ENCODE measurements at places on chromosomes 2 and 18. TPM values are rescaled to one million over a fixed set of nuclear protein-coding genes. Genes with fewer than 3 reads are reported as not detected.

Gene SERPINB11
- not detected for total RNA-seq

Gene MRO
- total RNA-seq: 0.32 TPM

- H3K4me1 ChIP-seq: peaks cover 3% of the 10 kb centered on the region
- no peaks in the 10 kb centered on the region for H3K36me3 ChIP-seq
- DNase-seq: no peak
- no peaks in the 10 kb centered on the region for H3K27me3 ChIP-seq
- no peak overlapping the region for H3K27ac ChIP-seq
Measured at GRCh38 chr2:37302701-37303252, 21.9 kb downstream of the PRKD3 start.

Gene BCL2L11
- total RNA-seq: 12.0 TPM

- H3K4me3 ChIP-seq: no peak overlapping the region
- no peaks in the 10 kb centered on the region for H3K36me3 ChIP-seq
- peak overlapping the region; percentile 56 for H3K27ac ChIP-seq
- no peaks in the 10 kb centered on the region for H3K27me3 ChIP-seq
- peaks cover 17% of the 10 kb centered on the region for H3K4me1 ChIP-seq
Measured at GRCh38 chr2:85589982-85590791, 5.4 kb upstream of the RNF181 start.

Gene PHOSPHO2
- total RNA-seq: 6.9 TPM

Gene NTSR2
- not detected for total RNA-seq

DNA sequence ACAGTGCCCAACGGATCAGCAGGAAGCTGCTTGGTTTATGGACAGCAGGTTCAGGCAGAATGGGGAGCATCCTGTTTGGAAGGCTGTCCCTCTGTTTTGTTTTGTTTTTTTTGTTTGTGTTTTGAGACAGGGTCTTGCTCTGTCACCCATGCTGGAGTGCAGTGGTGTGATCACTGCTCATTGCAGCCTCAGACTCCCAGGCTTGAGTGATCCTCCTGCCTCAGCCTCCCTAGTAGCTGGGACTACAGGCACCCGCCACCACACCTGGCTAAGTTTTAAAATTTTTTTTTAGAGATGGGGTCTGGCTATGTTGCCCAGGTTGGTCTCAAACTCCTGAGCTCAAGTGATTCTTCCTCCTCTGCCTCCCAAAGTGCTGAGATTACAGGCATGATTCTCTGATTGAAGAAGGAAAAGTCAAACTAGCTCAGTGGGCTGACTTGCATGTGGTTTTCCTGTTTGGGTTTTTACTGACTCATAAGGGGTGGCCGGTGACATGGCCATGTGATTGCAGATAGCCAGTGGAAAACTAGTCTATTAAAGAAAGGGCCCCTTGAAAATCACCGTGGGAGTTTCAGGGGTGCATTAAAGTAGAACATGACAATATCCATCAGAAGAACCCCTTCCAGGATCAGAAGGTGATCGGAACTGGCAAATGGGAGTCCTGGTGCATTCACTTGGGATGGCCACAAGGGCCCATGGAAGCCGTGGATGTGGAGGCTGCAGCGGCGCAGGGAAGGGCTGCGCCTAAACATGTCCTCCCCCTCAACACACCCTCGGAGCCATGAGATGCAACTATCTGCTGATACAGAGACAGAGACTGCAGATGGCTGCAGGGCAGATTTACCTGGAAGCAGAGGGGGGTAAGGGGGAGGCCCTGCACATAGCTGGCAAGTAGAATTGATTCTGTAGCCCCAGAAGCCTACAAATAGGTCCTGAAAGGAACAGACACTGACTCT, 26.5 kb downstream of the AQP12B start:
- H3K27ac ChIP-seq: no peak overlapping the region
- peaks cover 76% of the 10 kb centered on the region for H3K27me3 ChIP-seq
- DNase-seq: no peak

GRCh38 chr2:229952256-229952835, 30.0 kb downstream of the FBXO36 start:
- H3K4me3 ChIP-seq: no peak overlapping the region
- H3K27me3 ChIP-seq: no peaks in the 10 kb centered on the region
- no peak overlapping the region for H3K27ac ChIP-seq
- no peak for DNase-seq

DNA sequence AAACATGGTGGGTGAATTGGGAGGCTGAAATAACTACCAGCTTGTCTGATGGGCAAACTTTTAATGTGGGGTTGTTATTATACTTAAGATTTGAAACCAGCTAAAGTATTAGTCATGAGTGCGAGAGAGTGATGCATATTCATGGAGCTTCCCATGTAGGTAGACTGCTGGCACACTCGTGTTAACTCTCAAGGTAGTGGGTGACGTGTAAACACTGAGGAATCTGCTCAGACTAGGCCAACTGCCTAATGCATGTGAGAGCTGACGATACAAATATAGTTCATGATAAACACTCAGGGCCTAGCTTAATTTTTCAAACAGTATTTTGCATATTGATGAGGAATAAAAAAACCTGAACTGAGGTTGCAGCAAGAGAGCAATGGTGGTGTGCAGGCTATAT, 1165.7 kb upstream of the PIK3C3 start:
- no peak for DNase-seq
- no peaks in the 10 kb centered on the region for H3K36me3 ChIP-seq
- H3K27ac ChIP-seq: no peak overlapping the region
- no peak overlapping the region for H3K4me3 ChIP-seq
- H3K4me1 ChIP-seq: no peaks in the 10 kb centered on the region
- no peaks in the 10 kb centered on the region for H3K27me3 ChIP-seq

- peaks cover 92% of the 10 kb centered on the region for H3K27me3 ChIP-seq
- no peaks in the 10 kb centered on the region for H3K4me1 ChIP-seq
- H3K27ac ChIP-seq: no peak overlapping the region
- H3K36me3 ChIP-seq: no peaks in the 10 kb centered on the region
- peak; percentile 31 for DNase-seq
Measured at GRCh38 chr2:206260188-206261012, 14.1 kb upstream of the ZDBF2 start.

DNA sequence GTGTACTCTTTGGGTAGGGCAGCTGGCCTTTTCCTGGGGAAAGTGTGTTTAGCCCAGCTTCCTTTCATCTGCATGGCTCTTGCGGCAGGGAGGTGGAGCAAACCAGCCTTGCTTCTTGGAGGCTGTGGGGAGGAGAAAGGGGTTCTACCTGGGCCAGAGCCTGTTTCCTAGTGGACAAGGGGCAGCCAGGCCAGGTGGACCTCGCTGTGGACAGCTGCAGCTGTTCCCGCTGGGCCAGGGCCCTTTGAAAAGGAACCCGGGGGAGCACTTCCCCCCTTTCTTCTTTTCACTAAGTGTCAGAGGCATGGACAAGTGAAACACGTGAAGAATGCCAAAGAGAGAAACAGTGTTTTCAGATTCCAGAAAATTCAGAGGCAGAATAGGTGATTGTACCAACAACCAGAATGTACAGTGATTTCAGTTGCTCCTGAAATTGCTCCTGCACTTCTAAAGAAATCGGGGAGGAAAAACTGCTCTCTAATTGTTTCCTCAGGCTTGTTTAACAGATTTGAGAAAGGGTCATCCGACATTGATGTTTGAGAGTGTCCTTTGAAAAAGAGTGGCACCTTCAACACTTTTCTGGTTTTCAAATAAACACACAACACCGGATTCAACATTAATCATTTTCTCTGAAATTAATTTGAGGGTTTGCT, 3.9 kb downstream of the GLI2 start:
- no peaks in the 10 kb centered on the region for H3K27me3 ChIP-seq
- no peak overlapping the region for H3K4me3 ChIP-seq
- H3K36me3 ChIP-seq: no peaks in the 10 kb centered on the region
- H3K4me1 ChIP-seq: peaks cover 45% of the 10 kb centered on the region

DNA sequence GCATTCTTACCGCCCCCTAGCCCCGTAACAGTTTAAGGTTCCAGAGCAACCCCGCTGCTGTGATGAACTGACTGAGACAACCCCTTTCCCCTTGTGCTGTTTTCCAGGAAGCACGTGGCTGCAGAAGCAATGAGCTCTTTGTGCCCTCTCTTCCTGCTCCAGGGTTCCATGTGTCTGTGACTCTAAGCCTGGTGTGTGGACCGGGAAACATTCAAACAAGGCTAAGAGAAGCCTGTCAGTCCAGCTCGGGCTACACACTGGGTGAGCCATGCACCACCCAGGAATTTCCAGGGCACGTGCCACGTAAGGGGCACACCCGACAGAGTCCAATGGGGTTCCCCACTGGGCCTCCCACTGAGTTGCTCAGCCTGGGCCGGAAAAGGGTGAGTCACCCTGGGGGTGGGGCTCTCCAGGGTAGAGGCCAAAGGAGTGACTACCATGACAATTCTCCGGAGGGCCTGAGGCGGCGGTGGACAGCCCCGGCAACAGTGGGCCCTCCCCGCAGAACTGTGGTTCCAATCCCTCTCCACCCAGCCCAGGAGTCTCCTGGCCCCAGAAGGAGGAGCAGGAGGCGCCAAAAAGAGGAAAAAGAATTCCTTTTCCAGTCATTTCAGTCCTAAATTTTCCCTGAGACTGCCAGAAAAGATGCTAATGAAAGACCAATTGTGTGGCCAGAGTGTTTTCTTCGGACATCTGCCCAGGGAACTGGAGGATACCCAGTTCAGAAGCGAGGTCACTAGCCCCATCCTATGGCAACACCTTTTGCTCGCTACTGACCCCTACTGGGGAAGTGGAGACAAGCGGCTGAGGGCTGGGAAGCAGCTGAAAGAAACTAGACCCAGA, 157.8 kb upstream of the SLC1A4 start:
- peaks cover 8% of the 10 kb centered on the region for H3K4me1 ChIP-seq
- H3K27ac ChIP-seq: no peak overlapping the region
- H3K27me3 ChIP-seq: no peaks in the 10 kb centered on the region
- no peaks in the 10 kb centered on the region for H3K36me3 ChIP-seq

GRCh38 chr2:240921995-240922244, 15.8 kb downstream of the CROCC2 start:
- no peak overlapping the region for H3K27ac ChIP-seq
- H3K4me3 ChIP-seq: no peak overlapping the region
- DNase-seq: no peak
- H3K27me3 ChIP-seq: no peaks in the 10 kb centered on the region
- peaks cover 31% of the 10 kb centered on the region for H3K4me1 ChIP-seq

Gene ATOH8
- total RNA-seq: 4.6 TPM

DNA sequence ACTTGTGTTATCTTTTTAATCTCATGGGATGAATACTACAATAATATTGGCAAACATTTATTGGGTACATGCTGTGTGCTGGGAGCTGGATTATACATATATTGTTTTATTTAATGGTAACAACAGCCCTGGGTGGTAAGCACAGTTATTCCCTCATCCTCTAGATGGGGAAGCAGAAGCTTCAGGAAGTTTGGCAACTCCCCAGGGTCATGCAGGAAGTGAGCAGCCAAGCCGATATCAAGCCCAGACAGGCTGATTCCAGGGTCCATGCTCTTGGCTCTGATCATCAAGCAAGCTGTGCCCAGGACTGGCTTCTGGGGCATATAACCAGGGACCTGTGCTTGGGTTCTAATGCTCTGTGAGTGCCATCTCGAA, 155.8 kb downstream of the ZNF516 start:
- no peaks in the 10 kb centered on the region for H3K27me3 ChIP-seq
- no peaks in the 10 kb centered on the region for H3K36me3 ChIP-seq
- peak; percentile 17 for DNase-seq
- no peaks in the 10 kb centered on the region for H3K4me1 ChIP-seq

Gene KLHL29
- 12.2 TPM for total RNA-seq

DNA sequence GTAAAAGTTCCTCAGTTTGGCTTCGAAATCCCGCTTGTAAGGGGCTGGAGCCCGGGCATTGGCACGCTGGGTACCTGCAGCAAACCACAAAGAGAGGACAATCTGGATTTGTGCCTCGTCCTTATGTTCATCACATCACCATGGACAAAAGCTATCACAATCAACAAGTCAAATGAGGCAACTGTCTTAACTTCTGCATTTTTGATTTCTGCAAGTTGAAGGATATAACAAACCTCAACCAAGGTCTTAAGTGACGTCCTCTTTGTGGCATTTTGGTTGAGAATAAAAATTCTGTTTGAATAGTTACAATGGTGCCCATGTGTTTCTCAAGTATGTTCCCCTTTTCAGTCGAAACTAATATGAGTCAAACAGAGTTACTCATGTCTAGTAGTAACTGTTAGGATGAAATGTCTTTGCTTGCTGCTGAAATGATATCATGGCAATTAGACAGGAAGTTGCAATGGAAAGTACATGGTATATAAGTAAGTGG, 70.8 kb upstream of the STK17B start:
- H3K27ac ChIP-seq: no peak overlapping the region
- H3K27me3 ChIP-seq: no peaks in the 10 kb centered on the region
- no peak for DNase-seq
- H3K4me1 ChIP-seq: peaks cover 14% of the 10 kb centered on the region
- H3K4me3 ChIP-seq: no peak overlapping the region

Gene SIGLEC15
- 0.92 TPM for total RNA-seq

GRCh38 chr2:71884303-71885042, 263.2 kb downstream of the CYP26B1 start:
- H3K4me3 ChIP-seq: no peak overlapping the region
- H3K4me1 ChIP-seq: peaks cover 8% of the 10 kb centered on the region
- DNase-seq: peak; percentile 45
- H3K27me3 ChIP-seq: no peaks in the 10 kb centered on the region

DNA sequence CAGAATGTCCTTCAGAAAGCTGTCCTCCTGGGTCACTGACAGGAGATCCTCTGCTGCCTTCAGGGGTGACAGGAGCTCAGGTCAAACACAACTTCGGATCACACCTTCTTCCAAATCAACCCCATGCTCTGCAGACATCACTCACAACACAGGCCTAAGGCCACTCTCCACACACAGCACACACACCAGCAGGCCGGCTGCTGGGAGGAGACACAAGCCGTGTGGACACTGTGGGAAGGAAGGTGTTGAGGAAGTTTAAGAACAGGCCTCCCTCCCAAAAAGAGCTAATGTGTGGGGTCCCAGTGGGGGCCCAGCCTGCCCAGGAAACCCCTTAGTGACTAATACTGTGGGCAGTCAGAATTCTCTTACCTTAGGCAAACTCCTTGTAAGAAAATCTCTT, 290.3 kb upstream of the ID2 start:
- no peaks in the 10 kb centered on the region for H3K36me3 ChIP-seq
- no peak overlapping the region for H3K4me3 ChIP-seq
- peak; percentile 32 for DNase-seq
- H3K4me1 ChIP-seq: peaks cover 60% of the 10 kb centered on the region

- H3K4me3 ChIP-seq: no peak overlapping the region
- DNase-seq: no peak
- no peaks in the 10 kb centered on the region for H3K27me3 ChIP-seq
- peaks cover 23% of the 10 kb centered on the region for H3K4me1 ChIP-seq
- H3K36me3 ChIP-seq: no peaks in the 10 kb centered on the region
- H3K27ac ChIP-seq: no peak overlapping the region
Measured at GRCh38 chr2:23520256-23520655, 135.3 kb downstream of the KLHL29 start.

GRCh38 chr2:188976545-188977268, 2.5 kb downstream of the COL3A1 start:
- no peaks in the 10 kb centered on the region for H3K36me3 ChIP-seq
- peak overlapping the region; percentile 17 for H3K27ac ChIP-seq
- no peak overlapping the region for H3K4me3 ChIP-seq
- H3K27me3 ChIP-seq: no peaks in the 10 kb centered on the region
- DNase-seq: peak; percentile 77

Gene ITGA4
- 7.0 TPM for total RNA-seq

Gene KCNJ3
- not detected for total RNA-seq

Gene CYP26B1
- total RNA-seq: 2.1 TPM

Gene ARL6IP6
- 43.0 TPM for total RNA-seq

- H3K27ac ChIP-seq: peak overlapping the region; percentile 82
- H3K27me3 ChIP-seq: no peaks in the 10 kb centered on the region
- no peak overlapping the region for H3K4me3 ChIP-seq
- DNase-seq: no peak
- H3K4me1 ChIP-seq: peaks cover 54% of the 10 kb centered on the region
Measured at GRCh38 chr18:46721331-46721730, 35.5 kb downstream of the ST8SIA5 start.

GRCh38 chr2:69567157-69567908, 76.2 kb downstream of the AAK1 start:
- H3K36me3 ChIP-seq: no peaks in the 10 kb centered on the region
- H3K27me3 ChIP-seq: no peaks in the 10 kb centered on the region
- peak; percentile 14 for DNase-seq
- no peaks in the 10 kb centered on the region for H3K4me1 ChIP-seq
- no peak overlapping the region for H3K4me3 ChIP-seq

All from A673 (cell line).